ENCODE measurements at places on chromosomes 5 and 9.
A peak's percentile ranks its signal among the peaks of the same experiment; 100 is the strongest.

DNA sequence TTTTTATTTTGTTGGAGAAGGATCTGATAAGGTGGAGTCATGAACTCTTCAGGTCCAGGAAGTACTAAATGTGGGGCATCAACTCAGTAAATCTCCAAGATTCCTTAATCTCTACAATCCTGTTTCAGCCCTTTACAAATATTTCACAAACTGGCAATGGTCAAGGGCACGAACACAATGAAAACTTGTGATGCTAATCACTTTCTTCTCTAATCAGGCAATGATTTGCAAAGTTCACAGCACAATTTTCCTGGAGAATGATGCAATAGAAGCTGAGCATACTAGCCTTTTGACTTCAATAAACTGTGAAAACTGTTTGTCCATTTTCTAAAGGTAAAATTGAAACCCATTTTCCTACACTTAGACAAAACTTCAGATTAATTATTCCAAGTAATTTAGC lies 16.9 kb downstream of the GDF9 start:
- no peak for DNase-seq

- DNase-seq, result no peak
Measured at GRCh38 chr9:98810102-98810842, 2.8 kb downstream of the GALNT12 start.

DNA sequence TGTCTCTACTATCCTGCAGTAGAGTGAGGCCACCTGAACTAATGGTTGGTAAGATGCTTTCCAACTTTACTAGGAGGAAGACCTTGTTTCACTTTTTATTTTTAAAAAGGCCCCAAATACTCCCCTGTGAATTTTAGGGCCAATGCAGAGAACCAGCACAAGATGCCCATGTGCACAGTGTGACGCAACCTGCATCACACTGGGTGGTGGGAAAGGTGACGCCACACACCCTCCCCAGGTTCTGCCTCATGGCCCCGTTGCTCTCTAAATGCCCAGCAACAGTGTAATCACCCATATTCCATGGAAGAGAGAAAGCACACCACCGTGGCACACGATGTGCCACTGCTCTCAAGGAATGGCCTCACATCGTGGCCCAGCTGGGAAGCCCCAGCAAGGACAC lies 6.4 kb downstream of the SURF4 start:
- no peak for DNase-seq

DNA sequence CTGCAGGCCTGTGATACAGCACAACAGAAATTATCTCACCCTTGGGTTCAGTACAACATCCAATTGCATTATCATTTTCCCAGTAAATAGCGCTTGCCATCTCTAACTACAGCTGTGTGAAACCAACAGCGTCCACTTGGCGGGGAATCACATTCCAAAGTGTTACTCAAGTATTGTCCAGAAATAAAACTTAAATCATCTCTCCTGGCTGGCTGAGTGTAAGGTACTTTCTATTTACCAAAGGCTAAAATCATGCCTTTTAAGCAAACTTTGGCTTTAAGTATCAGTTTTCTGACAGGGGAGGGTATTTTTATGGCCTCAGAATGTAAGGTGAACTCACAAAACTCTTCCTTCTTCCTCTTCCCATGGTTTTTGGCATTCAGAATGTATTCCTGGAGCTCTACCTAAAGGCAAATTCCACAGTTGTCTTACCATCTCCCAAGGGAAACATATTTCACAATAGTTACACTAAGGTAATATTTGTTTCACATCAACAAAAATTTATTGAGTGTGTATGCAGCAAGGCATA lies 205.6 kb upstream of the MPDZ start:
- DNase-seq, result no peak

- DNase-seq, result no peak
Measured at GRCh38 chr5:151580239-151580638, 10.9 kb downstream of the FAT2 start.

GRCh38 chr9:107214915-107215314 lies 68.2 kb upstream of the RAD23B start:
- DNase-seq, result no peak

- DNase-seq, result no peak
Measured at GRCh38 chr9:92423612-92424011, 659 bp downstream of the OMD start.

- DNase-seq, result no peak
Measured at GRCh38 chr9:115211413-115212124, 93.6 kb upstream of the TNC start.

GRCh38 chr5:38515092-38515491 lies 41.4 kb downstream of the LIFR start:
- no peak for DNase-seq

DNA sequence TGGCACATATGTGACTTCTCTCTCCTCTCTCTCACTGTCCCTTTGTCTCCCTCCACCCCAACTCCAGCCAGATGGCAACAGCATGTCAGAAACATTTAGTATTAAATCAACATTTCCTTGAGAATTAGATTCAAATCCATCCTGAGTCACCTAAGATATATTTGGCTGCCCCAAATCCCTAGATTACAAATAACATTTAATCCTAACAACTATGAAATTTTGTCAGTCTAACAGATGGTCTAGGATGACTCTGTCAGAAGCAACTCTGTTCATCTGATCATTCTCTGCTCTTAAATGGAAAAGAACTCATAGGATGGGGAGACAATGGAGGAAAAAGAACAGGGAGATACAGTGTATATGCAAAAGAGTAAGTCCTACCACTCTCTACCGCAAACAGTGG lies 201.2 kb downstream of the TSSK1B start:
- DNase-seq, result no peak

DNA sequence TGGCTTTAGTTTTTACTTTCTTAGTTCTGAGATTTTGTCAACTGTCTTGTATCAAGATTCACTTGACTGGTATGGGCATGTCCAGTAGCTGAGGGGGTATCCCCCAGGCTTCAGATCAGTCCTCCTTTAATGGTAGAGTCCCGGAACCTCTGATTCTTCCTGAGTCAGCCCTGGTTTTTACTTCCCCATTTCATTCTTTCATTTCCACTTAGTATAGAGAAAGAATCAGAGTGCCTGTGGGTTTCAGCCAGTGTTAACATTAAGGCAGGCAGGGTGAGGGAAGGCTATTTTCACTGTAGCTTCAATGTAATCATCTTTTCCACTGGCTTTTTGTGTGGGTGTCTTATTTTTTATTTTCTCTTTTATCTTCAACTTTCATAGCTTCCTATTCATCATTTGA lies 8.3 kb upstream of the COMMD10 start:
- no peak for DNase-seq

DNA sequence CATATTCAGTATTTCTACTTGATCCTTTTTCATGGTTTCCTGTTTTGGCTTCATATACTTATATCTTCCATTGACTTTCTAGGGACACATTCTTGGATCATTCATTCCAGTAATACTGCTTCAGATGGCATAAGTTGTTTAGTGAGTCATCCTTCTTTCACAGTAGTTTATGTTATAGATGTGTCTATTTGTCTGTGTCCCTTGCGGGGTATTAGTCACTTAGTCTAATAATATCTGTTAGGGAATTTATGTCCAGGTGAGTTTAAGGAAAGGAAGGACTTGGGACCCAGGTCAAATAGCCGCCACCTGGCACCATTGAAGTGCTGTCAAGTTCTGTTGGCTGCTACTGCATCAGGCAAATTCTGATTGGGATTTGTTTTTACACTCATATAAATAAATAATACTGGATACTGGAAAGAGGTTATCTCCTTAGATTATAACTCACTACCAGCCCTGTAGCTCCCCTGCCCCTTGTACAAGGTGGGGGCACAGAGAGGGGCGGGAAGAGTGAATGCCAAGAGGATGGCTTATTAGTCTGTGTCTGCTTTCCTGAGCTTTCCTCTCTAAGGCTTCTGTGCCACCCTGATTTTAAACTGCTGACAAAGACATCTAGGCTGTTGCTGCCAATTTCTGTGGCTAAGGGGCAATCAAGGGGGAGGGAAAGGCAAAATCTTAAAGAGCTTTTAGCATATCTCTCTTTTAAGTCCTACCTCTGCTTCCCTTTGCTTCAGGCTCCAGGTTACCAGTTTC lies 64.9 kb downstream of the CDC42SE2 start:
- DNase-seq, result no peak

- DNase-seq, result no peak
Measured at GRCh38 chr9:119795395-119795794, 426.2 kb upstream of the BRINP1 start.

DNA sequence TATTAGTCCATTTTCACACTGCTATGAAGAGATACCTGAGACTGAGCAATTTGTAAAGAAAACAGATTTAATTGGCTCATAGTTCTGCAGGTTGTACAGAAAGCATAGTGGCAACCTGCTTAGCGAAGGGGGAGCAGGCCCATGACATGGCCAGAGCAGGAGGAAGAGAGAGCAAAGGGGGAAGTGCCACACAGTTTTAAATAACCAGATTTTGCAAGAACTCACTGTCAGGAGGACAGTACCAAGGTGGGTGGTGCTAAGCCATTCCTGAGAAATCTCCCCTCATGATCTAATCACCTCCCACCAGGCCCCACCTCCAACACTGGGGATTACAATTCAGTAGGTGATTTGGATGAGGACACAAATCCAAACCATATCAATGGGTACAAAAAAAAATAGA lies 16.8 kb upstream of the PCSK5 start:
- no peak for DNase-seq

GRCh38 chr5:170312301-170312595 lies 14.7 kb upstream of the LCP2 start:
- DNase-seq, result no peak

GRCh38 chr5:26232706-26233105 lies 805.7 kb downstream of the CDH9 start:
- DNase-seq, result no peak

GRCh38 chr9:121305269-121305994 lies 37.5 kb downstream of the GSN start:
- DNase-seq, result no peak

GRCh38 chr9:121645003-121645402 lies 6.4 kb upstream of the DAB2IP start:
- DNase-seq, result no peak

DNA sequence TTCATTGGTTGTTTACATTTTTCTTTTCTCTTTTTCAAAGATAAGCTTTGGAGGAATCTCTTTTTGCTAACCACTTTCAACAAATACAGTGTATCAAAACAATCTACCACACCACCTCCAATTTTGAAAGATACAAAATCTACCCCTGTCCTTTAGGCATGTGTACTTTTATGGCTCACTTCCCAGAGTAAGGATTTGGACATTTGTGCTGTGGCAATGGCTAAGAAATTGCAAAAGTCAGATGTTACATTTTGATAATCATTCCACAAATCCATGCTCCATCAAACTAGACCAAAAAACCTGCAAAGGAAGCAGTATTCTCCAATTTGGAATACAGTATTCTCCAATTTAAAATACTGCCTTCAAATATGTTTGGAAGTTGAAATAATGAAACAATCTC lies 204.9 kb downstream of the MCTP1 start:
- DNase-seq, result no peak

DNA sequence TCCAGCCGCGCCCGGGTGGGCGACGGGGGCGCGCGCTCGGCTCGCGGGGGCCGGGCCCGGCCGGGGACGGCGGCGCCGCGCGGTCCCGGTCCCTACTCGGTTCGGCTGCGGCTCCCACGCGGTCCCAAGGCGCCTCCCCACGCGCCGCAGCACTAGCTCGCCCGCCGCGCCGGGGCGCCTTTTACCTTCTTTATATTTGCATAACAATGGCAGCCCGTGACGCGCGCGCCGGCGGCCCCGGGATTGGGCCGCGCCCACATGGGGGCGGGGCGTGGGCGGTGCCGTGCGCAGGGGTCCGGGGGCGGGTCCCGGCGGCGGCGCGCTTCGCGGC lies at the start of gene NRARP:
TSS of gene NRARP (minus strand) at position 154 of the 331 bp plus-strand sequence. CDS start 343 bp downstream, outside the sequence.
- DNase-seq, result peak; percentile 95

GRCh38 chr9:133484671-133485437 lies 6.0 kb upstream of the SLC2A6 start:
- DNase-seq, result no peak

- DNase-seq, result no peak
Measured at GRCh38 chr5:68749631-68750030, 344.2 kb upstream of the SLC30A5 start.

GRCh38 chr5:156634301-156634700 lies 215.8 kb upstream of the PPP1R2B start:
- DNase-seq, result no peak

GRCh38 chr5:141250576-141250975 lies 5.4 kb downstream of the PCDHB15 start:
- no peak for DNase-seq

GRCh38 chr9:82404881-82405280 lies 416.3 kb downstream of the SPATA31D1 start:
- no peak for DNase-seq

DNA sequence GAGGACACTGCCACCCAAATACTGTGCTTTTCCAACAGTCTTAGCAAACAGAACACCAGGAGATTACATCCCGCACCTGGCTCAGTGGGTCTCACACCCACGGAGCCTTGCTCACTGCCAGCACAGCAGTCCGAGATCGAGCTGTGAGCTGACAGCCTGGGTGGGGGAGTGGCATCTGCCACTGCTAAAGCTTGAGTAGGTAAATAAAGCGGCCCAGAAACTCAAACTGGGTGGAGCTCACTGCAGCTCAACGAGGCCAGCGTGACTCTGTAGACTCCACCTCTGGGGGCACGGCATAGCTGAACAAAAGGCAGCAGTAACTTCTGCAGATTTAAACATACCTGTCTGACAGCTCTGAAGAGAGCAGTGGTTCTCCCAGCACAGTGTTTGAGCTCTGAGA lies 28.8 kb downstream of the EPB41L4A start:
- DNase-seq, result no peak

GRCh38 chr5:43227655-43228054 lies 35.6 kb downstream of the NIM1K start:
- no peak for DNase-seq

GRCh38 chr5:141870871-141871270 lies 7.3 kb downstream of the PCDH1 start:
- DNase-seq, result no peak

- DNase-seq, result no peak
Measured at GRCh38 chr5:56585461-56585860, 229.9 kb upstream of the MAP3K1 start.

- DNase-seq, result no peak
Measured at GRCh38 chr9:19409401-19410194, 789 bp downstream of the ACER2 start.

DNA sequence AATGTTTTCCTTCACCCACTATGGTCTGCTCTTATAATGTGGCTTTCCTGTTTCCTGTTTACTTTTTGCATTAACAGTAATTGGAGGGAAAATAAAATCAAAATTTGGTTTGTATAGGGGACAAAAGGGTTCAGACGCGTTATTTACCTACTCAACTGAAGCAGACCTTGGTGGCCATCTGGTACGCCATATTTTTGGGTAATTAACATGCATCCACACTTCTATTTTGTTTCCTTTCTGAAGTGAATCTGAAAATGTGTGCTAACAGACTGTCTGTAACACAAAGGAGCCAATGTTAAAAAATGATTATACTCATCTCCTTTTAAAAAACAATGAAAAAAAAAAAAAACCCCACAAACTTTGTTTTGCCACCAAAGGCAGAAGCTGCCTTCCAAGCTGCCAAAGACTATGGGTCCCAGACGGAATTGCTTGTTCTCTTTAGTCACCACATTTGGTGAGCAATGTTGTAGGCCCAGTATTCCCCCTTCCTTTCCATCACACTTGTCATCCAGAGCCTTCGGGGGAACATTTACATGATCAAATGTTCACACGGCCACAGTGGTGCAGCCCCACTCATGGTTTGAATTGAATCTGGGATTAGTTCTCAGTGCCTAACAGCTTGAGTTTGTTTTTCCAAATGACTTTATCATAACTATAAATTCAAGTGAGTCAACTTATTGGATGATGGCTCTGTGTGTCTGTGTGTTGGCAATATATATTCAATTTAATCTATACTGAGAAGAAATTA lies 323.7 kb upstream of the CD180 start:
- DNase-seq, result no peak

- no peak for DNase-seq
Measured at GRCh38 chr5:37685816-37686215, 154.0 kb downstream of the GDNF start.
